ENCODE measurements at places on chromosomes 2 and 18. TPM values are rescaled to one million over a fixed set of nuclear protein-coding genes. Genes with fewer than 3 reads are reported as not detected.

The NPPC gene
- total RNA-seq, result 1.1 TPM

The REG1B gene
- not detected for total RNA-seq

GRCh38 chr2:5983511-5984272, 291.5 kb downstream of the SOX11 start:
- no peak for DNase-seq

GRCh38 chr18:23330423-23330822, 122.7 kb upstream of the RIOK3 start:
- no peak for DNase-seq

DNA sequence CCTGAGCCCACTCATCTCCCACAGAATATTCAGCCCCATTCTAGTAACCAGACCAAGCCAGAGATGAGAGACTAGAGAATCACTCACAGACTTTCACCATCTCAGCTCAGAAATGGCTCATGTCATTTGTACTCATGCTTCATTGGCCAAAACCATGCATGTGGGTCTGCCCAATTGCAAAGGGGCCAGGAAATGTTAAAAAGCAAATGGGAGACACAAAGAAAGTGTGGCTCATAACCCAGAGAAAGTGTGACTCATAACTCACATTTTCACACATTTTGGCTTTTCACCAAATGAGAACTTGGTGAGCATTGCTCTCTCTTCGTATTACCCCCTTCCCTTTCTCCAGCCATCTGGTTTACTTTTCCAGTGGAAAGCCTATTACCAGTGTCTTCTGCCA, 66.2 kb downstream of the MDH1 start:
- DNase-seq, result no peak

DNA sequence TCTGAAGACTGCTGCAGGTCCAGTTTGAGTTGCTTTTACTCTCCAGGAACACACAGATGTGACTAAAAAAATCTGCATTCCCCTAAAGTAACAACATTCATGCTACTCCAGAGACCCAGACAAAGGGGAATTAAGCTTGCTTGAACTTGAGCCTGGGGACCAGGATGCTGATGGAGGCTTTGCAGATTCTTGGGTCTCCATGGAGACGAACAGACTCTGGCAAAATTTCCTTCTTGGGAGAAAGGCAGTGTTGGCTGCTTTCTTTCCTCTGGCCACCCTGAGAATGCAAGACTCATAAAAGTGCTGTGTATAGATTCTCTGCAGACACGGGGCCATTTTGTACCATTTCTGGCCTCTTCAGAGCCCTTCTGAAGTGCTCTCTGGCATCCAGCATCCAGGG, 112.0 kb downstream of the ACTR3 start:
- DNase-seq, result no peak

All from H7 (cell line).